ENCODE measurements at places on chromosomes 3 and 15.
A peak's percentile ranks its signal among the peaks of the same experiment; 100 is the strongest.

DNA sequence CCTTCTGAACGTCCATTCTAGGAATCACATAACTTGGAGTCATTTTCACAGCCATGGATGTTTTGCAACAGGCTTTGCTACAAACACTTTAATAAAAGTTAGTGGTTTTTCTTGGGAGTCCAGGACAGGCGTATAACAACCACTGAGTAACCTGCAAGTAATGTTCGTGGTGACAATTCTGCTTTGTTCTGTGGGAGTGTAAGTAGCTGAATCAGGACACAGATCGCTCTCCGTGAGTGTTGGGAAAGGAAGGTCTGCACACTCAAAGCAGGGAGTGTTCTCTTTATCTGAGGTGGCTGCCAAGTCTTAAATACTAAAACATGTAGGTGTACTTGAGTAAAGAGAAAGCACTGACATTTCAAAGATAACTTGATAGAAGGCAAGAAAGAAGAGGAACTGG is 7.9 kb upstream of the BNC1 start:
- DNase-seq = peak; percentile 17

DNA sequence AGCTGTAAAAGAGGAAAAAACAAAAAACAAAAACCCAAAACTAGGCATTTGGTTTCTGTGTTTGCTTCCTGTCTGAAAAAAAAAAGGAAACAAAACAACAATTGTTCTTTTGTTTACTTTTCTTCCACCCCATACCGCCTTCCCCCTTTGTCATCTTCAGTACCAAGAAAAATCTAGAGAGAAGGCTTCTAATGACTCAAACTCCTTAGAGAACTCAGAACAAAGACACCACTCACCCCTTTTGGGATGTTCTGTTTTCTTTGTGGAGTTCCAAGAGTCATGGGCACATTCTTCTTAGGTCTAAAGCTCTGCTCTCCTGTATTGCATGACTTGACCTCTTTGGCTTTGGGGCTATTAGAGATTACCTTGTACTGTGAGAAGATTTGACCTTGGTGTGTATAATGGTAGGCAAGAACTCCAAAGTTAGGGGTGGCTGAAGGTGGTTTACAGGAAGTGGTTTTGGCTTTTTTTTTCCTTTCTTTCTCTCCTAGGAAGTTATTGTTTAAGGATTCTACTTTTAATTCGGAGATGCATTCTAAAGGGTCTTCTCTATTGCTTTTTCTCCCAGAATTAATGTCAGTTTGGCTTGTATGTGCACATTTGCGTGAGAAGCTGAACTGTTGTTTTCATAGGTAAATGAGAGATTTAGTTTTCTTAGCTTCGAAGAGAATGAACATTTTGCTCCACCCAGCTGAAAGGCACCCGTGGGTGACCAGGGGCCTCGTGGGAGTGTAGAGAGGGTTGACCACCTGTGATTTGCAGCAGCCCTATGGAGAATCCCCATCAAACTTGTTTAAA is 39.5 kb upstream of the ZBTB20 start:
- no peak for DNase-seq

DNA sequence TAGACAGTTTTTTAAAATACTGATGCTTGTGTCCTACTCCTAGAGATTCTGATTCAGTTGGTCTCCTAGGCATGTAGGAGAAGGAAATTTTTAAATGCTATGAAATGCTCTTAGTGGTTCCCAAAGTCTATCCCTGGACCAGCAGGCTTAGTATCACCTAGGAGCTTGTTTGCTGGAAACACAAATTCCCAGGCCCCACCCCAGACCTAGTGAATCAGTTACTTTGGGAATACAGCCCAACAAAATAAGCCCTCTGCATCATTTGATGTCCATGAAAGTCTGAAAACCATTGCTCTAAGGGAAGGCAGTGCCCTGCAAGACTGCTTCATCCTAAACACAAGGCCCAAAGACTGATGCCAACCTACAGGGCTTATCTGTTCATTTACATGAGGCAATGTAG is 36.3 kb downstream of the CCNL1 start:
- DNase-seq = no peak

- DNase-seq = peak; percentile 72
Measured at GRCh38 chr3:188772886-188773285, 398.9 kb upstream of the TPRG1 start.

DNA sequence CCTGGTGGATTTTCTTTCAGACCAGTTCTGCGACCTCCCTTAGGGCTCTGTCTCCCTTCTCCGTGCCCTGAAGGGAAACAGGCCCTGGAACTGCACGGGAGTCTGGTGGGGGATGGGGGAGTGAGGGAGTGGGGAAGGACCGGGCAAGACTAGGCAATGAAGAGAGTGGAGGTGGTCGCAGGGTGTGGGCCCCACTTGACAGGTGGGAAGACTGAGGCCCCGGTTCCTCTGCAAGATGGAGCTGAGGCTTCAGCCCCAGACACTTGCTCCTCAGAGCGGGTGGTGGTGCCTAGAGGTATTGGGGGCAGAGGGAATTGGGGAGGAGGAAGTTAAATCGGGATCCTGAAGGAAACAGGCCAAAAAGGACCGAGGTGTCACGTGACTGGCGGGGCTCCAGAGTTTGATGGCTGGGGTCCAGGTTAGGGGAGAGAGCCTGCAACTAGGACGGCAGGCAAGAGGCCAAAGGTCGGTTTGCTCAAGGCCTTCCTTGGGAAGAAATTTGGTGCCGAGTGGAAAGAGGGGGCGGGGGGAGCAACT is 597 bp upstream of the CAMK1 start:
- no peak for DNase-seq

- no peak for DNase-seq
Measured at GRCh38 chr3:153484842-153485241, 322.8 kb downstream of the RAP2B start.

DNA sequence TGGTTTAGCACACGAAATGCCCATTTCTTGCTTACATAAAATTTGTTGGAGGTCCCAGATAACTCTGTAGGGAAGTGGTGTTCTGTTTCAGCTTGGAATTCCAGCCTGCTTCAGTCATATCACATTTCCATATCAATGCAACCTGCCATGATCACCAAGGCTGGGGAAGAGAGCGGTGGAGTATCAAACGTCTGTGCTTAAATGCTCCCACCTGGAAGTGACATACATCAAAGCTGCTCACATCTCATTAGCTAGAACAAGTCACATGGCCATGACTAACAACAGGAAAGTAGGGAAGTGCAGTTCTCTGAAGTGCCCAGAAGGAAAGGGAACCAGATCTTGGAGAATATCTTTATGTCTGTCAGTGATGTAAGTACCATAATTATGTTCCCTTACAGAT is 130.2 kb upstream of the CFAP20DC start:
- DNase-seq = no peak

Measured in fibroblast of skin of scalp (primary cell).